ENCODE measurements at places on chromosomes 3 and 15.

DNA sequence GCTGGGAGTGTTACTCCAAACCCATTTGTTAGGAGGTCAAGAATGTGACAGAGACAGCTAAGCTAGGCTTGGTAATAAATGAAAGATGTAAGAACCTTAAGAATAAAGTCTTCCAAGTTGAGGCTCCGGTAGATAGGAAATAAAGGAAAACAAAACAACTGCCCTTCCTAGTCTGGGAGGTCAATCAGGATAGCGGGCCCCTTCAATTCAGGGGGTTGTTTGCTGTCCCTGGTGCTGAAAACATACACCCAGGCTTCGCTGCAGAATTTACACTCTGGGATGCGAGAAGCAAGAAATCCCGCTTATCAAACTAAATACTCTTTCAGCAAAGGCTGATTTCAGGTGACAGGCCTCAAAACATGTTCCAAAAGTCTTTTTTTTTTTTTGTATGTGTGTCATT lies 393.4 kb downstream of the NTRK3 start:
- DNase-seq: no peak

DNA sequence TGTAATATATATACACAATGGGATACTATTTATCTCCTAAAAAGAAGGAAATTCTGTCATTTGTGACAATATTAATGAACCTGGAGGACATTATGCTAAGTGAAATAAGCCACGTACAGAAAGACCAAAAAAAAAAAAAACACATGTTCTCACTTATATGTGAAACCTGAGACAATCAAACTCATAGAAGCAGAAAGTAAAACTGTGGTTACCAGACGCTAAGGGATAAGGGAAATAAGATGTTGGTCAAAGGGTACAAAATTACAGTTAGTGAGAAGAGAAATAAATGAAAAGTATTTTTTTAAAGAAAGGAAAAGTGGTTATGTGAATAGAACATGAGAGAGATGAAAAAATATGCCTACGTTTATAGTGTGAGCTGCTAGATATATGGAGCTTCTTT lies 101.1 kb downstream of the CPNE4 start:
- DNase-seq: no peak

DNA sequence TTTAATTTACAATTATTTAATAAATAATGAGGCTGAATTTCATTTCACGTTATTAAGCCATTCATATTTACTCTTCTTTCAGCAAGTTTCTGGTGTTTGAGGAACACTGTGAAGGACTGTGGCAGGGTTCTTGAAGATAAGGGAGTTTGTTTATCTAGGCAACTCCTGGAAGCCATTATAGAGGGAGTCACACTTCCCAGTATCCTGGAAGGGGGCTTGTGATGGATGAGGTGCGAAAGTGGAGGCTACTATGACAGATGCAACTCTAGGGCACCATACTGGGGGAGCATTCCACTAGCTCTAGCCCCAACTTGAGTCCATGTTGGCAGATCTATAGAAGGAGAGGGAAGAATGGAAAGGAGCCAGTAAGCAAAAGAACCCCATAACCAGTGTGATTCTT lies 14.4 kb downstream of the CNOT10 start:
- DNase-seq: no peak

- no peak for DNase-seq
These were observed 19.7 kb downstream of the STARD5 start for GRCh38 chr15:81304226-81304625.

DNA sequence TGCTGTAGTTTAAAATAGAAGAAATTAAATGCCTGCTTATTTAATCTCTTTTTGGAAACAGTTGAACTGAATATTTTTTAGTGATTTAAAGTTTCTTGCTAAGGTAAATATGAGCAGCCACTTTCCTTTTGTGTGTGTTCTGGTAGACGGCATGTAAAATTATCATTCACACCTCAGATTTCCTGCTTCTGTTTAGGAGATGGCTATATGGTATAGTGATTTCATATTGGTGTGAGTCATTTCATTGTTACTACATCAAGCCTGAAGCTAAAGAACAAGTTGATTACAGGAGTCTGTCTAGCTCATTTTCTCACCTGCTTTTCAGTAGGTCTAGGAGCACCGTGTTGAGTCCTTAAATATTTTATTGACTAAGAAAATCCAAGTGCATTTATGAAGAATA lies 2.2 kb downstream of the LRCH3 start:
- DNase-seq: no peak

GRCh38 chr15:34154725-34155204 lies 52.9 kb downstream of the PGBD4 start:
- DNase-seq: no peak

GRCh38 chr3:58034738-58035523 lies 26.7 kb downstream of the FLNB start:
- DNase-seq: no peak

GRCh38 chr15:47711655-47712054 lies 5.7 kb upstream of the SEMA6D start:
- DNase-seq: no peak

GRCh38 chr3:17775073-17775472 lies 32.6 kb upstream of the TBC1D5 start:
- DNase-seq: no peak

GRCh38 chr15:62469478-62469873 lies 304.4 kb upstream of the C2CD4B start:
- DNase-seq: no peak

GRCh38 chr3:44926921-44927320 lies 49.1 kb downstream of the ZDHHC3 start:
- no peak for DNase-seq

GRCh38 chr3:88263417-88264100 lies 113.8 kb downstream of the C3orf38 start:
- no peak for DNase-seq

DNA sequence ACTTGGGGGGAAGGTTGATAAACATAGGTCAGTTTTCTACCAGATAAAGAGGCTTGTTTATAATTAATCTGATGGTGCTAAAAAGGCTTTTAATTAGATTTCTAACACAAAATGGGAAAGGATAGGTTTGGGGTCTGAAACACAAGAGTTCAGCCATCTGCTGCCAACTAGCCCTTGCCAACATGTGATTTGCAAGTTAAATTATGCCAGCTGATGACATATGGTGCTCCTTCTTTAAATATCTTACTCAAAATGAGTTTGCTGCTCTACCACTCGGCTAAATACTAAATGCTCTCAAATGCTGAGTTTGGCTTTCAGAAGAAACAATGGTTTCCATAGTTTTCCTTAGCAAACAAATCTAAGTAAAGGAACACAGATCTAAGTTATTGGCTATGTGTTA lies 557.8 kb upstream of the CCDC54 start:
- DNase-seq: no peak

GRCh38 chr3:184236033-184236410 lies 6.6 kb downstream of the VWA5B2 start:
- no peak for DNase-seq

GRCh38 chr3:24853685-24854490 lies 359.2 kb upstream of the THRB start:
- no peak for DNase-seq

DNA sequence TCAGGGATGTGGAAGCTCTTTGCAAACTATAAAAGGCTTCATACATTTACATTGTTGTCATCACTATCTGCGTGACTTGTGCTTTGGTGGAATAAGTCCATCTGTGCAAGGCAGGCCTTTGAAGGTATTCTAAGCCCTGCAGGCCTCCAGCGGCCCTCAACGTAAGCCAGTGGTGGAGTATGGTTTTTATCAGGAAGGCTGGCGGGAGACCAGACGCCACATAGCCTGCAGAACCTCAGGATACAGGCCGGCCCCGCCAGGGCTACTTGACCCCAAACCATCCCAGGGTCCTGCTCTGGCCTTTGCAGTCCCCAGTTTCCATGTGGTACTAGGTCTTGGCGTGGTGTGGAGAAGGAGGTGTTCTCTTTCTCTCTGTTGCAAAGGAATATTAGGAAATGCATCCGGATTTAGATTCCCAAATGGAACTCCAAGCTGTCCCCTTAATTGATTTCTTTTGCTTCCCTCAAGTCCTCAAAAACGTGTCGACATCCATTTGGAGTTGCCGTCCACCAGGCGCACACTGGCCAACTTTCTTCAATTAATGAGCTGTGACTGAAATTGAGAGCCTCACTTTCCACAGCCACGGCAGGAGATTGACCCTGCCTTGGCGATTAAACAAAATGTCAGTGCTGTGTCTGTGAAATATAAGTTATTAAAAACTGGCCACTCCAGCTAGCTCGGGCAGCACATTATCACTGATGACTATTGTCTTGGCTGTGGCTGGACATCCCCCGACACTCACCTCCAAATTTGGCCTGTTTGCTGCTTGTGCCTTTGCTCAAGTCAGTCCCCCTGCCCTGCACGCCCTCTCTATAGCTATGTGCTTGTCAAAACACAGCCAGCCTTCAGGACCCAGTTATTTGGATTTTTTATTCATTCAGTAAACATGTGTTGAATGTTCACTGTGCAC lies 239.8 kb upstream of the TLE3 start:
- no peak for DNase-seq

GRCh38 chr3:193660698-193661411 lies 67.8 kb downstream of the OPA1 start:
- DNase-seq: no peak

GRCh38 chr3:186035277-186035676 lies 73.6 kb downstream of the ETV5 start:
- DNase-seq: no peak

GRCh38 chr15:85563328-85563727 lies 182.9 kb downstream of the AKAP13 start:
- no peak for DNase-seq

- no peak for DNase-seq
These were observed 417.3 kb downstream of the NLGN1 start for GRCh38 chr3:173814809-173815208.

DNA sequence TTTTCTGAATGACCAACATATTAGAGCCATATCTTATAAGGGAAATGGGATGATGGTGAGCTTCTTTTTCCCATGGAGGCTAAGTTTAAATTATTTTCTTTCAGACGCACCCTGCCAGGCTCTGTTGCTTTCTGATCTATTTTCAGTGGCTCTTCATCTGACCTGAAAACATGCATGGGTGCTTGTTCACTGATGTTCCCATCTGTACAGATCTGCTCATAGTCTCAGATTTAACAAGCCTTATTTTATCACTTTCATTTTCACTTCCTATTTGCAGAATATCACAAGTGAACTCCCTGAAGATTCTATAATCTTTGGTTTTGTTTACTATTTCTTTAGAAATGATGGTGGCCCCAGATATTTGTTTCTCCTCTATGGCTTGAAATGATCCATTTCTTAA lies 31.1 kb upstream of the SUCLG2 start:
- no peak for DNase-seq

GRCh38 chr3:8776406-8776805 lies 7.0 kb upstream of the OXTR start:
- DNase-seq: no peak

DNA sequence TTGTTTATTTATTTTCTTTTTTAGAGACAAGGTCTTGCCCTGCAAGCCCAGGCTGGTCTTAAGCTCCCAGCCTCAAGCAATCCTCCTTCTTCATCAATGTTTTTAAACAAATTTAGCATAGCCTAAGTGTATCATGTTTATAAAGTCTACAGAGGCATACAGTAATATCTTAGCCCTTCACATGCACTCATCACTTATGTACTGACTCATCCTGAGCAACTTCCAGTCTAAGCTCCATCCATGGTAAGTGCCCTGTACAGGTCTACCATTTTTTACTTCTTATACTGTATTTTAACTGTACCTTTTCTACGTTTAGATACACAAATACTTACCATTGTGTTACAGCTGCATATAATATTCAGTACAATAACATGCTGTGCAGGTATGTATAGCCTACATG lies 860.0 kb downstream of the FHIT start:
- DNase-seq: no peak

GRCh38 chr3:177525414-177525813 lies 328.1 kb upstream of the TBL1XR1 start:
- DNase-seq: no peak

- DNase-seq: no peak
These were observed 24.2 kb upstream of the TIMP4 start for GRCh38 chr3:12182687-12183441.

DNA sequence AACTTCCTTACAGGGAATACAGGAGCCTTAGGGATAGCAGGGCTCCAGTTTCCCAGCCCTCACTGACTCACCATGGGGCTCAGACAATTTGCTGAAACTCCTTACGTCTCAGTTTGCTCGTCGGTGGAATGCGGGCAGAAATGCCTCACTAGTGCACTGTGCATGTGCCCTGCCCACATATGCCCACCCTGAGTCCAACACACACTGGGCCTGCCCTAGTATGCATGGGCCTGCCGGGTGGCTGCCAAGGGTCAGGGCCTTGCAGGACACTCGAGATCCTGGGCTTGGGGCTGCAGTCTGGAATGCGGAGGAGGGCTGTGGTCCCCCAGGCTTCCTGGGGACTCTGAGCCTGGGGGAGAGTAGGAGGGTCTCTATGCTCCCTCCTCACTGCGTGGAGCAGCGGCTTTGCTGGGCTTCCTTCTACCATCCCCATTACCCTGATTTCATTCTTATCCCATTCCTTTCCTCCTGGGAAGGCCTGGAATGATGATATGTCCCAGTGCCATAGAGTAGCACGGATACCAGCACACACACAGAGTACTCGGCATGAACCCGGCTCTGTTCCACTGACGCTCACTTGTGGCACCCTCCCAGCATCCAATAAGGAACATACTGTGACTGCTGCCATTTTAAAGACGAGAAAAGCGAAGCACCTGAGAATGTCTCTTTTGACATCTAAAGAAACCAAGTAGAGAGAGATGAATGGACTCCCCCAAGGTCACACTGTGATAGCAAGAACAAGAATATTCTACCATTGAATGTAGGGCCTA lies 124.2 kb downstream of the ASB7 start:
- no peak for DNase-seq

- no peak for DNase-seq
These were observed 35.6 kb downstream of the KLHL6 start for GRCh38 chr3:183519891-183520290.

- no peak for DNase-seq
These were observed 33.4 kb downstream of the CCDC33 start for GRCh38 chr15:74269362-74270035.

DNA sequence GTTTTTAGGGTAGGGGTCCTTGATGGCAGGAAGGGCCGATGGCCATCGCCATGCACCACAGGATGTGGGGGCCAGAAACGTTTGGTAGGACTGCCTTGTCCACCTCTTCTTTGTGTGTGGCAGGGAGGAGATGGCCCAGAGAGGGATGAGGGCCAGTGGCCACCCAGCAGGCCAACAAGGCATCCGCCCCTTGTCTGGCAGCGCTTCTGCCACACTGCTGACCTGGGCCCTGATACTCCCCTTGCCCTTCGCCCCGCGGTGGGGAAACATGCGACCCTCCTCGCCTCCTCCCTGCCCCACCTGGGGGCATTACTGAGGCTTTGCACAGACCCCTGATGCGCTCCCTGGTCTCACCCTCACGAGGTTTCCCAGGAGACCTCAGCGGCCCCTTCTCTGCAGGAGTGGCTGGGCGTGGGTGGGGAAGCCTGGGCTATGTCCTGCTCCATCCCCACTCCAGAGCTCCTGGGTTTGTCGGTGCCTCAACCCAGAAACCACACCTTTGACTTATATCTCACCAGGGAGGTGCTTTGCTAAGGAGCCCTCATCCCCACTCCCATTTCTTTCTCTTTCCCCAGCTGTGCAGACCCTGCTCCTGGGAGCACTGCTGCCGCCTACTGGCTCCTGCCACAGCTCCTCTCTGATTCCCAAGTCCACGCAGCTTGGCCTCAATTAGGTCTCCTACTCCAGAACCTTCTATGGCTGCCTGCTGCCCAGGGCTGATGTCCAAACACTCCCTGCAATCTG lies 38.7 kb downstream of the FEM1B start:
- DNase-seq: no peak

- no peak for DNase-seq
These were observed 588.7 kb downstream of the TUSC7 start for GRCh38 chr3:117298273-117298672.

GRCh38 chr3:108301695-108302404 lies 5.5 kb downstream of the HHLA2 start:
- no peak for DNase-seq

- DNase-seq: no peak
These were observed 93.5 kb downstream of the FLNB start for GRCh38 chr3:58101499-58102389.
